ENCODE measurements at places on chromosomes 5 and 9.

DNA sequence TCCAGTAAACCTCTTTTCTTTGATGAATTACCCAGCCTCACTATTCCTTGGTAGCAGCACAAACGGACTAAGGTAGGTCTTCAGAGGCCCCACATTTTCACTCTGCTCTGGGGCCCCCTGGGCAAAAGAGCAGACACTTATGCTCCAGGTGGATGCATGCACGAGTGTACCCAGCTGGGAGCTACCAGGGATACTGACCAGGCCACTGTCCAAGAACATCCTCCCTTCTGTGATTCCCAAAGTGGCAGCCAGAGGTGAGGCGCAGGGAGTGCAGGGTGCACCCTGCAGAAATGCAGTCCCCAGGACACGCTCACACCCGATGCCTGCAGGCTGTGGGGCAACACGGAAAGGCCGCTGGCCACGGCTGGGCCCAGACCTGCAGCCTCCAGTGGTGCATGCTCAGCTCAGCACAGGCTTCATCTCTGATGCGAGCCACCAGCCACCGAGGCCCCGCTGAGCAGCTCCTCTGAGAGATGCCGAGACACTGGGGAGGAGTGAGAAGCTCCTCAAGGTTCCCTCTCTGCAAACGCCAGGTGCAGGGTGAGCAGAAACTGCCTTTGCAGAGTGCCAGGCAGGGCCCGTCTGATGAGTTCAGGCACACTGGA, 48.1 kb upstream of the OLFM1 start:
- no peak for DNase-seq

- DNase-seq = no peak
Measured at GRCh38 chr9:126451316-126451885, 124.8 kb downstream of the MVB12B start.

- no peak for DNase-seq
Measured at GRCh38 chr9:91896513-91897121, 53.4 kb downstream of the ROR2 start.

DNA sequence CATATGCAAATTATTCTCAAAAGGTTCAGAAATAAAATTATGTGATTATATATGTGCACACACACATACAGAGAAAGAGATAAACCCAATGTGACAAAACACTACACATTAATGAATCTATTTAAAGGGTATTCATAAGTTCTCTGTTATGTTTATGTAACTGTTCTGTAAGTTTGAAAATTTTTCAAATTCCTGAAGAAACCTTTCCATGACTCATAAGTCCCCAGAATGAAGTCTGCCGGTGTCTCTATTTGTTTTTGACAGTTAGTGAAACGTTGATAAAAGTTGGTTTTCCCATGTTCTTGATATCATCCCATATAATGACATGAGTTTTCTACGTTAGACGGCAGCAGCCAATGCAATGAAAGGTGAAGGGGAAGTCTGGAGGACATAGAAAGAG, 199.5 kb upstream of the PUM3 start:
- no peak for DNase-seq

DNA sequence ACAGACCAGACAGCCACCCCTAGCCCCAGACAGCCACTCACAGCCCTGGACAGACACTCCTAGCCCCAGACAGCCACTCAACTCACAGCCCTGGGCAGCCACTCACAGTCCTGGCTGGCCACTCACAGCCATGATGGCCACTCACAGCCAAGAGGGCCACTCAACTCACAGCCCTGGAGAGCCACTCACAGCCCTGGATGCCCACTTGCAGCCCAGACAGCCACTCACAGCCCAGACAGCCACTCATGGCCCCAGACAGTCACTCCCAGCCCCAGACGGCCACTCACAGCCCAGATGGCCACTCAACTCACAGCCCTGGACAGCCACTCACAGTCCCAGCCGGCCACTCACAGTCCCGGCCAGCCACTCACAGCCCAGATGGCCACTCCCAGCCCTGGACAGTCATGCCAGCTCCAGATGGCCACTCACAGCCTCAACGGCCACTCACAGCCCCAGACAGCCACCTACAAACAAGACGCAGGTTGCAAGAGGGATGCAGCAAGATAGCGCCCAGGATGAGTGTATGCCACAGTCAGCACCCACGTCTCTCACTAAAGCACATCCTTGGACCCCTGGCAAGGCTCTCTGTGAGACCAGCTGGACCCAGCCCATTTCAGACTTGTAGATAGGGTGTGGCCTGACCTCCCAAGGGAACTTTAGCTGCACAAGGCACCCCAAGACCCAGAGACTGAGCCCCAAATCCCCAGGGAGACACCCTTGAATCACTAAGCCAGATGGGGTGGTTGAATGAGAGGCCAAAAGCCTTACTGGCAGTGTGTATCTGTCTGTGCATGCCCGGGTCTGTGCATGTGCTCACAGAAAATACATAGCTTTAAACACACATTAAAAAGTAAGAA, 22.4 kb downstream of the ZDHHC11B start:
- no peak for DNase-seq

- no peak for DNase-seq
Measured at GRCh38 chr5:157187046-157187754, 6.6 kb downstream of the ITK start.

DNA sequence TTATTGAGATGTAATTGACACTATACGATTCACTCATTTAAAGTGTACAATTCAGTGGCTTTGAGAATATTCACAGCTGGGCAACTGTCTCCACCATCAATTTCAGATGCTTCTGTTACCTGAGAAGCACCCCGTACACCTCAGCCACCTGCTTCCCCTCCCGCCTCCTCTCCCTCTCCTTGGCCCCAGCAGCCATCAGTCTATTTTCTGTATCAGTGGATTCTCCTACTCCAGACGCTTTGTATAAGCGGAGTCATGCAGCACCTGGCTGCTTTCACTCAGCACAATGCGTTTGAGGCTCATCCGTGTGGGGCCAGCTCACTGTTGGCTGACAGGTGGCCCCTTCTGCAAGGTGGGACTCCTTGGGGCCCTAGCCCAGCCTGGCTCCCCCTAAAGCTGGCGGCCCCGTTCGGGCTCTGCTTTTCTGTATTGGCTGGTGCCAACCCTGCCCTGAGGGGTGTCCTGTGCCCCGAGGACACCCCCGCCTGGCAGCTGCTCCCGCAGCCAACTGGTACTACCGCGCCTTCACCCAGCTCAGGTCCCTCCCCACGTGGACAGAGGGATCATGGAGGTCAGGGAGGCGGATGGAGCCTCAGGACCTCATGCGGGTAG, 124.4 kb upstream of the COL5A1 start:
- DNase-seq = no peak

GRCh38 chr5:36392818-36393217, 91.1 kb upstream of the RANBP3L start:
- DNase-seq = peak; percentile 41

- no peak for DNase-seq
Measured at GRCh38 chr5:36935805-36936204, 59.2 kb downstream of the NIPBL start.

Data from NCI-H446 (cell line).